ENCODE measurements at places on chromosomes 5 and 9.

DNA sequence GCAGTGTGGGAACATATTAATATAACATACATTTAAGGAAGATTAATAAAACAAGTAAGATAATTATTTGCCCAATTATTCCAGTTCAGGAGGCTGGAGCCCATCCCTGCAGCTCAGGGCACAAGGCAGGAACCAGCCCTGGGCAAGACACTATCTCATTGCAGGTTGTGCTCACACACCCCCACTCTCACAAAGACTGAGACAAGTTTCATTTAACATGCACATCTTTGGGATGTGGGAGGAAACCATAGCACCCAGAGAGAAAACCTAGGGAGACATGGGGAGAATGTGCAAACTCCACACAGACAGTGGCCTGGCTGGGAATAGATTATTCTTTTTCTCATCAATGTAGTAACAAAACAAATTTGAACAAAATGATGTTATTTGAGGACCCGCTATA, 279.1 kb downstream of the MCTP1 start:
- DNase-seq: no peak

DNA sequence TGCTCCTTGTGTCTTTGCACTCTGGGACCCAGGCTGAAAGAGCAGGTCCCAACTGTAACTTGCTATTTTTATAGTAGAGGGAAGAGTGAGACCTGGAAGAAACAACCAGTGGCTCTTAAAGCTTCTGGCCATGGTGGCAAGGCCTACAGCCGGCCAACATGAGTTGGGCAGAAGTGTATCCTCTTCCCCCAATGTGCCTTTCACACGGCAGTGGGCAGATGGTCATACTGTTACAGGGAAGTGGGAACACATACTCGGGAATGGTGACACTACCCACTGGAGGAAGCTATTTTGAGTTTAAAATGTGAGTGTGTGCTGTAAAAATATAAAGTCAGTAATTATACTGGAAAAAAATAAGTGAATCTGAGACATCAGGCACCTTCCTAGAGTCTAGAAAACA, 116.0 kb downstream of the MVB12B start:
- DNase-seq: no peak

DNA sequence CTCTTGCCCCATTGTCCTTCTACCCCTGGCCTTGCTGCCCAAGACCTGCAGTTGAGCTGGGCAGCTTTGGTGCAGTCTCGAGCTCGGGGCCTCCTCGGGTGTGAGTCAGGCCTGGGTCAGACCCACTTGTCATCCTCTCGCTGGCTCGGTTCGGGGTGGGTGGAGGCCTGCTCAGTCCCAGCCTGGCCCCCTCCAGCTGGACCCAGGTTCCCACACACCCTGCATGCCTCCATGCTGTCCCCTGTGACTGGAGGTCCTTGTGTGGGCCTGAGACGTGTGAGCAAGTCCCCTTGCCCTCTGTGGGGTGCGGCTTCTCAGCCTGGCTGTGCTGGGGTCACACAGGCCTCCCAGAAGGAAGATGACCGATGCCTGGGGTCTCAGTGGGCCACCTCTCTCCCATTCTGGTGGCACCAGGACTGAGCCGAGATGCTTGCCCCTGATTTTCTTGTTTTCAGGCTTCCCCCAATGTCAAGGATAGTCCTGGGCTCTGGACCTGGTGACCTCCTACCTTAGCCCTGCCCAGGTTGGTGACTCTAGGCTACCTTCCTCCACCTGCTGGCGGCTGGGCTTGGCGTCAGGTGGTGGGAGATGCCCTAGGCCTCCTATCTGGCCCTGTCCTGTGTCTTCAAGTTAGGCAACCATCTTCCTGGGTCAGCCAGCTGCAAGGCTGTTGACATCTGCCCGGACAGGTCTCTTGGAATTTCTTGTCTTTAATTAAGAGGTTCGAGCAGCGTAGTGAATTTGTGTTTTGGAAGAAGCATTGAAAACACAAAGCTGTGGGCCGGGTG, 15.1 kb downstream of the WNK2 start:
- no peak for DNase-seq

- DNase-seq: no peak
Measured at GRCh38 chr5:133933169-133933509, 35.3 kb downstream of the C5orf15 start.

GRCh38 chr5:78335976-78336375, 24.4 kb upstream of the SCAMP1 start:
- DNase-seq: no peak

DNA sequence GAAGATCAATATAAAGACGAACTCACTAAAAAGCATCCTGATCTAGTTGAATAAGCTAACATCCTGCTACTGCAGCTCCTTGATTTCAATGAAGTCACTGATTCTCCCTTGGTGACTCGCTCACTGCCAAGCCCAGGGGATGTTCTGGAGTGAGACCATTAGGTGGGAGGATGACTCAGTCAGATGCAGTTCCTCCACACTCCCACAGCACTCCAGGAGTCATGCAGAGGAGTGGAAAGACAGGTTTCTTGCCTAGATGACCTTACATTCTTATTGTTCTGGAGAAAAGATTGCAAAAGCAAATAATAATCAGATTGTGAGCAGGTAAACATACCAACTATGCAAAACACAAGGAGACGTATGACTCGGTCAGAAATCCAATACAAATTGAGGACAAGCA, 15.3 kb downstream of the GCNT4 start:
- DNase-seq: no peak

DNA sequence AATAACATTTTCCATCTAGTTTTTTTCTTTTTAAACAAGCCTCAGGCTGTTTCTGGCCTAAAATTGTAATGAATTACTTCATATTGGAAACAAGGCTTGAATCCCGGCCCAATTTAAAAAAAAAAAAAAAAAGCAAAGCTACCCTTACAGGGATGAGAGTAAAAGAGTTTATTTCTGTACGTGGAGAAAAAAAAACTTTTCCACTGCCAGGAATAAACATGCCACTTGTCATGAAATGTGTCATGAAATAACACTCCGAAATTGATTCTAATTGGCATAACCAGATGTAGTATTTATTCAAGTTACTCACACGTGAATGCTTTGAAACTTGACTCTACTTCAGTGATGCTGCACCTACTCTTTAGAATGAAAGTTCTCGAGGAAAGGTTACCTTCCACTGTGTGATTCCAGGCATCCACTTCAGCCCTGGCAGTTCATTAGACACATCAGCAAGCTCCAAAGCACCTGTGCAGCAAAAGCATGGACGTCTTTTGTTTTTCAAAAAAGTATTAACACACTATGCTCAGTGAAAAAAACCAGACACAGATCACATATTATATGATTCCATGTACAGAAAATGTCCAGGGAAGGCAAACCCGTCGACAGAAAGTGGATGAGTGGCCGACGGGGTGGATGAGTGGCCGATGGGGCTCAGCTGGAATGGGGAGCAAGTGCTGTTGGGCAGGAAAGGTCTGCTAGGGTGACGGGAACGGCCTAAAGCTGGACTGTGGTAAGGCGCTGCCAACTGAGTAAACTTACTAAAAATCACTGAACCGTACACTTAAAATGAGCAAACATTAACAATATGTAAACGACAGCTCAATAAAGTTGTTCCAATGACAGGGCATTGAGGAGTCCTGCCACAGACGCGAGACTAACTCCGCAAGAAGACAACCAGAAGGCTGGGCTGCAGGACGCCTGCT, 21.2 kb downstream of the NSUN2 start:
- no peak for DNase-seq

DNA sequence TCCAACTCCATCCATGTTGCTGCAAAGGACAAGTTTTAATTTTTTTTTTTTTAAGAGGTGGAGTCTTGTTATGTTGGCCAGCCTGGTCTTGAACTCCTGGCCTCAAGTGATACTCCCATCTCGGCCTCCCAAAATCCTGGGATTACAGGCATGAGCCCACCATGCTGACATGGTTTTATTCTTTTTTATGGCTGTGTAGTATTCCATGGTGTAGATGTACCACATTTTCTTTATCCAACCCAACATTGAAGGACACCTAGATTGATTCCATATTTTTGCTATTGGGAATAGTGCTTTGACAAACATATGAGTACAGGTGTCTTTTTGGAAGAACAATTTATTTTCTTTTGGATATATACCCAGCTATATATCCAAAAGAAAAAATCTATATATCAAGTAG, 6.1 kb upstream of the POC5 start:
- DNase-seq: no peak

DNA sequence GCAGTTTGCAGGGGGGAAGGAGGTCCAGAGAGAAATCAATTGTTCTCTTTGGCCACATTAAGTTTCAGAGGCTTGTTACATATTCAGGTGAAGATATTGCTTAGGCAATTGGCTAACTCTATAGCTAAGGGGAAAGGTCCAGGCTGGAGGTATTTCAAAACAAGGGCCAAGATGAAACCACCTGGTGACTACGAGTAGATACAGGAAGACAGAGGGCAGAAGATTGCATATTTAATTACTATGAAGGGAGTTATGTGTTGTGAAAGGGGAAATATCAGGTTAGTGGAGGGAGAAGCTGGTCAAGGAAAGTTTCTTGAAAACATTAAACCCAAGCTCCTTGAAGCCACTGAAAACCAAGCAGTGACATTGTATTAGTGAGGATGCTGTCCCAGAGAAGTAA, 1.9 kb upstream of the RAD23B start:
- DNase-seq: no peak

DNA sequence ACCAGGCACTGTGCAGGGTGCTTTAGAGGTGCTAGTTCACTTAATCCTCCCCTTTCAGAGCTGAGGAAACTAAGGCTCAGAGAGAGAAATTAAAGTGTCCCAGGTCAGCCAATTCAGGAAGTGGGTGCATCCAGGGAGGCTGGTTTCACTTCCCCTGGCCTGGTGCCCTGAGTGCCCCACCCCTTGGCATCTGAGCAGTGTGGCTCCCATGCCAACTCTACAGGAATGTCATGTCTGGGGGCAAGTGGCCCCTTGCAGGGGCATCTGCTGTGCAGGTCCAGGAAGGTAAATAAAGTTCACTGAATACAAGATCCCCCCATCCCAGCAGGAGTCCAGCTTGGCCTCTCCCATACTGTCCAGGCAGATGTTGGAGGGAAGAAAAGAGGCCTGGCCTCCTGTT, 4.4 kb upstream of the N4BP3 start:
- DNase-seq: no peak

GRCh38 chr5:93599001-93599379, 16.0 kb downstream of the NR2F1 start:
- DNase-seq: no peak

DNA sequence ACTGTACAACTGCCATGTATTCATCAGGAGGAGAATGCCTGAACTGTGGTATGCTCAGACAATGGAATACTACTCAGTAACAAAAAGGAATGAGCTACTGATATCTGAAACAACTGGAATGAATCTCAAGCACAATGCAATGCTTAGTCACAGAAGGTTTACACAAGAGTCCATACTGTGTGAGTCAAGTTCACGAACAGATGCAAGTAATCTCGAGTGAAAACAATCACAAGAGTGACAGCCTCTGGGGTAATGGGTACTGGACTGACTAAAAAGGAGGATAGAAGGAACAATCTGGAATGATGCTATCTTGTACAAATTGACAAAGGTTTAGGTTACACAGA, 19.5 kb upstream of the GOLGA1 start:
- DNase-seq: no peak

DNA sequence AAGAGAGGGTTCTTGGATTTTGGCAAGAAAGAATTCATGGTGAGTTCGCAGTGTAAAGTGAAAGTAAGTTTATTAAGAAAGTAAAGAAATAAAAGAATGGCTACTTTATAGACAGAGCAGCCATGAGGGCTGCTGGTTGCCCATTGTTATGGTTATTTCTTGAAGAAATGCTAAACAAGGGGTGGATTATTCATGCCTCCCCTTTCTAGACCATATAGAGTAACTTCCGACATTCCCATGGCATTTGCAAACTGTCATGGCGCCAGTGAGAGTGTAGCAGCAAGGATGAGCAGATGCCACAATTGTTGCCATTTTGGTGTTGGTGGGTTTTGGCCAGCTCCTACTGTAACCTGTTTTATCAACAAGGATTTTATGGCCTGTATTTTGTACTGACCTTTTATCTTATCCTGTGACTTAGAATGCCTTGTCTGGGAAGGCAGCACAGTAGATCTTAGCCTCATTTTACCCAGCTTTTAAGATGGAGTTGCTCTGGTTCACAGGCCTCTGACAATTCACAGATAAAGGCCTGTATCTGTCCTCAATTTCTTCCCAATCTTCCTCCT, 1026.1 kb upstream of the DMAC1 start:
- DNase-seq: no peak

DNA sequence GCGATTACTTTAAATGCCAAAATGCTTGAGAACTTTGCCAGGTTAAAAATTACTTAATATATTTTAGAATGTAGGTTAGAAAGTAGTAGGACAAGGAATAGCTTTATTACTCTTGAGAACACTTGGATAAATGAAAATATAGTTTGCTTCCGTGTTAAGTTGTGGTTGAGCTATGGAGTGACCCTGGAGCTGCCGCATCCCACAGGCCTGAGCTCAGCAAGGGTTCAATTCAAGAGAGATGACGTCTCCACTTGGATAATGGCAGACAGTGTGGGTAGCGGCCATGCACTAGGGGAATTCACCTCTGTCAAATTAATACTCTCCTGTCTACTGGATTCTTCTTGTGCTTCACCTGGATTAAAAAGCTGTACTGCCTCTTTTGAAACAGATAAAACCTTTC, 105.0 kb downstream of the GAPVD1 start:
- no peak for DNase-seq

DNA sequence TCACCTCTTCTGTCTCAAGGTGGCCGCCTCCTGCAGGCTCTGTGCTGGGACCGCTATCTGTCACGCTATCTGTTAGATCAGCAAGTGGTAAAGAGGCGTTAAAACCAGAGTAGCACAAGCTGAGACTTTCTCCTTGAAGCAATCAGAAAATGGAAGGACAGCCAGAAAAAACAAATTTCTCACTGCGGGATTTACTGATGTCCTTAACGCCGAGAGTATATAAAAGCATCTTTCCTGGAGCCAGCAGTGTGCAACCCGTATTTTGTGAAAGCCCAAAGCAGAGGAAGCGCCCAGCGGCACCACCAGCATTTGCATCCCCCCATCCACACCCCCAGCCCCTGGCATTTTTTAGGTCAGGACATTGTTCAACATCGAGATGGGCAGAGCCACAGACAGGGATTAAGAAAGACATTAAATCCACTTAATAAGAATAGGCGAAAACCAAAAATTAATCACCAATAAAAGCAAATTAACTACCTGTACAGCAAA, 48.6 kb downstream of the DUSP1 start:
- DNase-seq: no peak

- no peak for DNase-seq
Measured at GRCh38 chr9:131111186-131111853, 14.1 kb upstream of the NUP214 start.

GRCh38 chr5:116216246-116216645, 131.4 kb downstream of the COMMD10 start:
- DNase-seq: no peak

DNA sequence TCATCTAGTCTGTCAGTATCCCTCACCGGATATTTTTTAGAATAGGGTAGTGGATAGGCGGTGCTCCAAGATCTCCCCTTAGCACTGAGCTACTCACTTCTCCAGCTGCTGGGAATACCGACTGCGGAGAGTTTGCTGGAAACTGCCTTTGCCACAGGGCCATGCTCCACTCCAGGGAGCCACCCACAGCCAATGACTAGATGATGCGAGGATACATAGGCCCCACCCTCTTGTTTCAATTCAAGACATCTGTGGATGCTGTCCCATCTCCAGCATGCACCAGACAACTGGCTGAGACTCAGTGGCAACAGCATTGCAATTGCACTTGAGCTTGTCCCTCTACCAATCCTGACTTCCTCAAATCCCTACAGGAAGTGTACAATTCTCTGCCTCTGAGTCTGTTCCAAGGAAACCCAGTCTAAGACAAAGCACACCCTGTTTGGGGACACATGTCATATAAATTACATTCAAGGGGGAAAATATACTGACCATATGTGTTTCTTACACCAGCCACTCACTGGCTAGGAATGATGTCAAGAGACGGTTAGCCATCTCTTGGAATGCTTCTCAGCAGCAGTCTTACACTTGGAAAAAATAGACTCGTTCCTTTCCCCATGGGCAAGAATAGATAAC, 312.6 kb upstream of the KIF2A start:
- no peak for DNase-seq
